Endothelial cell of umbilical vein (primary cell): ENCODE measurements at places on chromosomes 5 and 9. TPM values are rescaled to one million over a fixed set of nuclear protein-coding genes. Genes with fewer than 3 reads are reported as not detected.

DNA sequence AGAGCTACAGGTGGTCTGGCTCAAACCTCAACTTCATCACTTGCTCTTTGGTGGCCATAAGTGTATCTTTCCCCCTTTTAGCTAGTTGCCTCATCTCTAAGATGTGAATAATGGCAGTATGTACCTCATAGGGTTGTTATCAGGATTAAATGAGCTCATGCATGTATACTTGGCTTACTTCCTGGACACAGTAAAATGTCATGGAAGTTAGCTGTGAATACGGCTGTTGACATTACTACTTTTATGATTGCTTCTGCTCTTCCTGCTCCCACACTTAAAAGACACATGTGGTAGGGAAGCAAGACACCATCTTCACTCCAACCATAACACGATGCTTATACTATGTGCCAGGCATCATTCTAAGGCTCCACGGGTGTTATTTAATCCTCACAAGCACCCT lies 114.5 kb upstream of the GPR151 start:
- no peak for DNase-seq

- DNase-seq, result no peak
Measured at GRCh38 chr5:150180241-150181026, 9.4 kb upstream of the SLC6A7 start.

DNA sequence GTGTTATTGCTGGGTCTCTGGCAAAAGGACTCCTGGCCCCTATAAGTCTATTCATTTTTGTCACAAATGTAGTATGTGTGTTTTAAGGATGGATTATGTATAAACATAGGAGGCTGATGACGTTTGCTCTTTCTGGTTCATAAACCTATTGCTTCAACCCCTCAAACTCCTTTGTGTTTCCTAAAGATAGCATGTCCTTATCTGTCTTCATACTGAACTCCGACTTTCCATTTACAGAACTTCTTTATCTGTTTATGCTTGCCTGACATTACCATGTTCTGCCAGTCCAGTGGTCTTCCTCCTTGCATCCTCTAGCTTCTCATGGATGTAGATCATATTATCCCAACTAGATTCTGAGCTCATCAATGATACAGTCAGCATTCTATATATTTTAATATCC lies 46.1 kb downstream of the ARHGEF28 start:
- DNase-seq, result no peak

Gene TRUB2
- 35.4 and 39.3 TPM in 2 replicates for total RNA-seq

Gene SLC45A2
- total RNA-seq, result not detected in 2 replicates

Gene PRDM9
- total RNA-seq, result not detected in 2 replicates
